Activated gamma-delta T cell (primary cell): ENCODE measurements at places on chromosomes 5 and 9.

GRCh38 chr5:147391781-147392180 lies 118.1 kb downstream of the DPYSL3 start:
- no peak for DNase-seq

- DNase-seq, result no peak
Observed at GRCh38 chr5:100855295-100855694, 47.8 kb downstream of the ST8SIA4 start.

DNA sequence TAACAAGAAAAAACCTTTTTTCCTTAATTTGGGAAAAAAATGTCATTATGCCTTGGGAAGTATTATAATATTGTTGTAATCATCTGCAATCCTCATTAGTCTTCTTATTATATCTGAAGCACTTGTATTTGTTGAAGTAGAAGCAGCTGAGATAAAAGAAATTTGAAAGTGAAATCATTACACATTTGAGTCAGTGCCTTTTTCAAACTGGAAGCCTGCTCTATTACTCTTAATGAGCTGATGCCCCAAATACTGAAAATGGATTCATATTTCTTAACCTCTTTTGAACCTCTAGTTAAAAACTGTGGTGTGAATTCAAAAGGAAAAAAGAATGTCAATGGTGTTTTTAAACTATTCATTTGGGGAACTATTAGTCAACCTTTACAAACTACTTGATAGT lies 1027.7 kb downstream of the NR2F1-AS1 start:
- no peak for DNase-seq

DNA sequence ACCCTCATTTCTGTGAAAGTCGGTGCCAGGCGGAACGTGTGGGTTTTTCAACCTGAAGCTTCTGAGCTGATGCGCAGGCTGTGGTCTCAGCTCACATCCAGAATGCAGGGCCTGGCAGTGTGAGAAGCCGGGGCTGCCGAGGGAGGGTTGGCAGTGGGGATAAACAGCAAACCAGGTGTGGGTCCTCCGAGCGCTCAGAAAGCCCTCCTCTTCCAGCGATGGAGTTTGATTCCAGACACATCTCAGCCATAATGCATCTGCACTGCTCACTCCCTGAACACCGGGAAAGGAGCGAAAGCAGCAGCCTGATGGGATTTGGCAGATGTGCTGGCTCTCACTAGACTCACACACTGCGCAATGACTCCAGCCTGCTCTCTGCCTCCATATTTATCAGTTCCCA lies 280.1 kb downstream of the HSPA4 start:
- DNase-seq, result no peak

DNA sequence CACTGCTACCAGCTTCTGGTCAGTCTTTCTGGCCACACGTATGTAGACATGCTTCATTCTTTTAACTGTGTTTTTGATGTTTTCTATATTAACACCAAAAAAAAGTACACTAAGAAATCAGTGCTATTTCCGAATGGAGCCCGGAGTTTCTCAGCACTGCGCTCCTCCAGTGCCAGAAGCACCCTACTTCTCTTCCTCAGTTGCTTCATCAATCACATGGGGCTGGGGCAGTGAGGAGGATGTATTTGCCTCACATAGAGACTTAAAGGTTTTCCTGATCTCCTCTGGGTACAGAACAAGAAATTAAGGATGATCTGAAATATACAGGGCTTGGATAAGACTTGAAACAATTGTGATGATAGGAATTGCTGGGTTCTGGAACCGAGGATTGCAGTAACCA lies 148.0 kb downstream of the ERCC6L2 start:
- DNase-seq, result no peak

DNA sequence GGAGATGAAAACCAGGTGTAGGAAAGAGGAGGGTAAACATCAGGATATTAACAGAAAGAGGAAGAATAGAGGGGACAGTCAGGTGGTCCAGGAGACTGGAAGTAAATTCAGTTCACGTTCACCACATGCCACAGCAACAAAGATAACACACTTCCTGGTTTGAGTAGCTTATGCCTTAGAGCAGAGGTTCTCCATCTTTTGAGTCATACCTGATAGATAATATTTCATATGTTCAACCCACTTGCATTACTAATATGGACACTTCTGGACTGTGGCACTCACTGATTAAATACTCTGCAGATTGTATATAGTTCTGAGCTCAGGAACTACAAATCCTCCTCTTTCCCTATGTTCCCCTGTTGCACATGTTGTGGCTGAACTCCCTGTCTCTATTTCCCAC lies 179.9 kb upstream of the NR3C1 start:
- DNase-seq, result no peak

DNA sequence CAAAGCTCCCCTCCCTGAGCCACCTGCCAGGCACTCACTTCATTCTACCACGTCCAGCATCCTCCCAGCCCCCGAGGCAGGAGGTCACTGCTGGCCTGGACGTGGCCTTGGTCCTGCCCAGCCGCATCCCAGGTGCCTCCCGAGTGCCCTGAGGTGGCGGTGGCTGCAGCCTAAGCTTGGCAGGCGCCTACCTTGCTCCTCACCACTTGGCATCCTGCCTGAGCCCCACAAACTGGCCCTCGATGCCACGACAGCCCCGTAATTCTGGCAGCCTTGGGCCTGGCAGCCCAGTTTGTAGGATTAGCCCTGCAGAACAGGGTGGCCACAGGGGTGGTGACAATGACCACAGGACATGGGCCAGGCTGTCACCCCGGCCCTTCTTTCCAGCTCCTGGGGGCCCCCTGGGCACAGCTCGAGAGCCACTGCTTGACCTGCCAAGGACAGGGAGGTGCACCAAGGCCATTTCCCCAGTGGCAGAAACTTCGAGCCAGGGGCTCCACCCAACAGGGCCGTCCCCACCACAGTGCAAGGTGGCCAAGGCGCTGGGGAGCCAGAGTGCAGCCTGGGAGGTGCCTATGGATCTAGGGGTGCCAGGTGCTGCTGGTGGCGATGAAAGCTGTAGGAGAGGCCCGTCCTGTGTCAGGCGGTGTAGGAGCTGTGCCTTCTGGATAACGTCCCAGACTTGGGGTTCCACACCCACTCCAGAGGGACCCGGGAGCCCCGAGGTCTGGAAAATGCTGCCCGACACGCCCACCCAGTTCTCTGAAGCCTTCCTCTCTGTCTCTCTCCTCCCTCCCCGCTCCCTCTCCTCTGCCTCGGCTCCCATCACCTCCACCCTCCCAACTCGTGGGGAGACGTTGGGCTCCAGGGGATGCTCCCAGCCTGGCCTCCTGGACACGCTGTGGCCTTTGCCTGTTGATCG lies 18.4 kb downstream of the NKD2 start:
- no peak for DNase-seq

DNA sequence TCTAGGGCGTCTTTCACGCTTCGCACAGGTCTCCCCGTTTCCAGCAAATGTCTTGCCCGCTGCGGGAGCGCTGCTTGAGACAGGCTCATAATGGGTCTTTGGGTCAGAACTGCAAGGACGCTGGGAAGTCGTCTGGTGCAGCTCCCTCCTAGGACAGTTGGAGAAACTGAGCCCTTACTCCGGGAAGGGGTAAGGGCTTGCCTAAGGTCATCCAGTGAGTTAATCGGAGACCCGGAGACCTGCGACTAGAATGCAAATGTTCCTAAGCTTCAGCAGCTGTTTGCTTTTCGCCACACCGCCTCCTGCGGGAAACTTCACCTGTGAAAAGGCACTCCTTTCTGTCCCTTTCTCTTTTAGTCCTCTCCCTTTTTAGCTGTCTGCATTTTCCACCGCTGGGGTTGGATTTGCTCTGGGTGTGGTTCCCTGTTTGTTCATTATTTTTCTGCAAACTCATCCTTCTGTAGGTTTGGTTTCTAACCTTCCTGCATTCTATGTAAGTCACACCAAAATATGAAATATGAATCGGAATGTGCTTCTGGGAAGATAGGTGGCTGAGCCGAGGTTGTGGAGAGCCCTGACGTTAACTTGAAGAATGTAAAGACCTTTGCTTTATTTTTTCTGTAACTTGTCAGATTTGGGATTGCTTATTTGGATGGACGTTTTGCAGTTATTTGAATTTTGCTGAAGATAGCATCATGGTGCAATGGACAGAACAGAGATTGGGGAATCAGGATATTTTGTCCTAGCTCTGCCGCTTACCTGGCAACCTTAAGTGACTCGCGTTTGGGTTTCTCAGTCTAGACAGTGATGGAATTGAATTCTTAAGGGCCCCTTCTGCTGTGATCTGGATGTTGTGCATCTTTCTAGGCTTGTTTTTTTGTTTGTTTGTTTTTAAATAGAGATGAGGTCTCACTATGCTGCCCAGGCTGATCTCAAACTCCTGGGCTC lies 909 bp downstream of the SLC36A1 start:
- DNase-seq, result no peak

- DNase-seq, result no peak
Observed at GRCh38 chr5:92969191-92969780, 611.7 kb downstream of the NR2F1-AS1 start.

DNA sequence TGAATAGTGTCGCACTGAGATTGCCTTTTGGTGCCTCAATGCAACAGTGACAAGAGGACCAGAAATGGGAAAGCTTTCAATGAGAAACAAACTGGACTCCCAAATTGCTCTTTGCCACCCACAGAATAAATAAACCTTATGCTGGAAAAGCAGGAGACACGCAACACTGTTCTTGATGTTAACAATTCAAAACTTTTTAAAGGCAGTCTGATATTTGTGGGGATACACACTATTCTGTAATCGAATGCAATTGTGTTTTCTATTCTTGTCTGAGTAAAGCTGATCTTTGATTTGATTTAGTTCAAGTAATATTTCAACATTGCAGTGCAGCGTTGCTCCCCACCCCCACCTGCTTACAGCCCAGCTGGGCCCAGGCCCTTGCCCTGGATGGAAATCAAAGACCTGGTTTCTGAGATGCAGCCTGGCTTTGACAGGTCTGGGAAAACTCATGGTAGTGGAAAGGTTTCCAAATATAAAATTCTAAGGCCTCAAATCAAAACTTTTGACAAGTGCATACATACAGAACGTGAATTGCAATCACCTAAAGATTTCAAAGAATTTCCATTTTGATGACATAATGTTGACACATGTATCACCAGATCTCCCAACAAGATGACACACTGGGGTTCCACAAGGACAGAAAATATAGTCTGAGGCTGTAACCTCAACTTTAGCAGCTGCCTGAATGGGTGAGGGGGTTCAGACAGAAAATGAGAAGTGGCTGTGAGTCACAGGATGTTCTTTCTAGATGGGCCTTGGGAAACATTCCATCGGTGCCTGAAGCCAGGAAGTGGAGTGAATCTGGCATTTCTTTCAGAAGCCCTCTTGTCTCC lies 55.1 kb downstream of the ABCA1 start:
- no peak for DNase-seq

GRCh38 chr9:20472342-20473045 lies 149.8 kb downstream of the MLLT3 start:
- DNase-seq, result no peak
